ENCODE measurements at places on chromosomes 7 and 10. TPM values are rescaled to one million over a fixed set of nuclear protein-coding genes. Genes with fewer than 3 reads are reported as not detected.

DNA sequence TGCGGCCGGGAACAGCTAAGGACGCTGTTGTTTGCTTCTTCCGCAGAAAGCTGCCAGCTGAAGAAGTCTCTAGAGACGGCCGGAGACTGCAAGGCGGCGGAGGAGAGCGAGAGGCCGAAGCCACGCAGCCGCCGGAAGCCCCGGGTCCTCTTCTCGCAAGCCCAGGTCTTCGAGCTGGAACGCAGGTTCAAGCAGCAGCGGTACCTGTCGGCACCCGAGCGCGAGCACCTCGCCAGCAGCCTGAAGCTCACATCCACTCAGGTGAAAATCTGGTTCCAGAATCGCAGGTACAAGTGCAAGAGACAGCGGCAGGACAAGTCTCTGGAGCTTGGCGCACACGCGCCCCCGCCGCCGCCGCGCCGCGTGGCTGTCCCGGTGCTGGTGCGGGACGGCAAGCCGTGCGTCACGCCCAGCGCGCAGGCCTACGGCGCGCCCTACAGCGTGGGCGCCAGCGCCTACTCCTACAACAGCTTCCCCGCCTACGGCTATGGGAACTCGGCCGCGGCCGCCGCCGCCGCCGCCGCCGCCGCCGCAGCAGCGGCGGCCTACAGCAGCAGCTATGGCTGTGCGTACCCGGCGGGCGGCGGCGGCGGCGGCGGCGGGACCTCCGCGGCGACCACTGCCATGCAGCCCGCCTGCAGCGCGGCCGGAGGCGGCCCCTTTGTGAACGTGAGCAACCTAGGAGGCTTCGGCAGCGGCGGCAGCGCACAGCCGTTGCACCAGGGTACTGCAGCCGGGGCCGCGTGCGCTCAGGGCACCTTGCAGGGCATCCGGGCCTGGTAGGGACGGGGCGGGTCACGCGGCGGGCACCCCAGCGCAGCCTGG is 2.4 kb downstream of the NKX2-3 start:
- no peaks in the 10 kb centered on the region for H3K36me3 ChIP-seq
- DNase-seq, result peak; percentile 66

The EBLN1 gene
- total RNA-seq, result not detected

- H3K27ac ChIP-seq, result no peak overlapping the region
- H3K4me3 ChIP-seq, result no peak overlapping the region
- H3K36me3 ChIP-seq, result no peaks in the 10 kb centered on the region
Measured at GRCh38 chr10:57919864-57920263, 347.8 kb downstream of the IPMK start.

DNA sequence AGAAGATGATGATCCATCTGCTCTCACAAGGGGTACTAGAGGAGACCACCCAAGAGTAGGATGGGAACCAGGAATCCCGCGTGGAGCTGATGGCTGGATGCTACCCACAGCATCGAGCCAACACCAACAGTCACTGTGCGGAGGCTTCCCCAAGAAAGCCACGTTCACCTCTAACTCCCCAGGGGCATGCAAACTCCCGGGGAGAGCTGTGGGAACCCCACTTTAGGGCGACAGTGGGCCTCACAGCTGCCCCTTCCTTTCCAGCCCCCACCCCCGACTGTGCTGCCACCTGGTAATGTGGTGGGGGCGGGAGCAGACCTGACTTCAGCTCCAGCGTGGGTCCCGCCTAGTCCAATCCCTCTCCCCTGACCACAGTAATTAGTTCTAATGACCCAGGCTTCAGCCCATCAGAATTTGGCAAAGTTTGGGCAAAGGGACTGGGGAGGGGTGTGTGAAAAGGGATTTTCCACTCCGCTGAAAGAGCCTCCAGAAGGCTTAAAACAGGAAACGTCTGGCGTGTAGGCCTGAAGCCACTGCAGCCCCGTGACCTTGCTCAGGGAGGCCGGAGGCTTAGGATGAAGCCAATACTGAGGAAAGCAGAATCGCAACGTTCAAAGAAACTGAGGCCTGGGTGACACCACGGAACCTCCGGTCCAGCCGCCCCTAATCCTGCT is 20.3 kb downstream of the ASB13 start:
- no peak overlapping the region for H3K27ac ChIP-seq
- H3K4me3 ChIP-seq, result no peak overlapping the region
- DNase-seq, result no peak
- peaks cover 3% of the 10 kb centered on the region for H3K4me1 ChIP-seq
- peaks cover 24% of the 10 kb centered on the region for H3K36me3 ChIP-seq

- no peak for DNase-seq
- H3K27ac ChIP-seq, result no peak overlapping the region
- no peak overlapping the region for H3K4me3 ChIP-seq
- H3K36me3 ChIP-seq, result peaks cover 4% of the 10 kb centered on the region
Measured at GRCh38 chr7:151503902-151504714, 15.6 kb downstream of the RHEB start.

The AMZ1 gene
- not detected for total RNA-seq

The PIP gene
- not detected for total RNA-seq

GRCh38 chr10:73742454-73742734 is 1.8 kb upstream of the SEC24C start:
- H3K27ac ChIP-seq, result peak overlapping the region; percentile 100
- H3K27me3 ChIP-seq, result no peaks in the 10 kb centered on the region
- no peak overlapping the region for H3K4me3 ChIP-seq
- DNase-seq, result no peak
- H3K4me1 ChIP-seq, result peaks cover 30% of the 10 kb centered on the region

The COA1 gene
- 79.0 TPM for total RNA-seq

The PHKG1 gene
- 2.8 TPM for total RNA-seq

DNA sequence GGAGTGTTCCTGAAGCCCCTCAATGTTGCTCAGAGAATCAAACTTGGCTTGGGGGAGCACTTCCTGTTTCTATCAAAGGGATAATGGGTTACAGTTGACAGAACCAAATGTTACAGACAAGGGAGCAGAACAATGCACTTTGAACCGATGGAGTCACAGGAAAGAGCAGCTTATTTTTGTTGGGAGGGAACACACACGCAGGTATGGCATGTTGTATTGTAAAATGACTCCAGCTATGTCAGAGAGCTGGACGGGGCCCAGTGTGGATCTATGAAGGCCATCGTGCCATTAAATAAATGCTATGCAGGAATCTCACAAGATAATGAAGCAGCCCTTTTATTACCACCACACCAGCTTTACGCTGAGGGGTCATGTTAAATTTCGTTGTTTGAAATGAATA is 35.1 kb downstream of the RHOBTB1 start:
- peaks cover 10% of the 10 kb centered on the region for H3K4me1 ChIP-seq
- H3K27me3 ChIP-seq, result peaks cover 15% of the 10 kb centered on the region
- no peaks in the 10 kb centered on the region for H3K36me3 ChIP-seq
- DNase-seq, result no peak
- no peak overlapping the region for H3K4me3 ChIP-seq

DNA sequence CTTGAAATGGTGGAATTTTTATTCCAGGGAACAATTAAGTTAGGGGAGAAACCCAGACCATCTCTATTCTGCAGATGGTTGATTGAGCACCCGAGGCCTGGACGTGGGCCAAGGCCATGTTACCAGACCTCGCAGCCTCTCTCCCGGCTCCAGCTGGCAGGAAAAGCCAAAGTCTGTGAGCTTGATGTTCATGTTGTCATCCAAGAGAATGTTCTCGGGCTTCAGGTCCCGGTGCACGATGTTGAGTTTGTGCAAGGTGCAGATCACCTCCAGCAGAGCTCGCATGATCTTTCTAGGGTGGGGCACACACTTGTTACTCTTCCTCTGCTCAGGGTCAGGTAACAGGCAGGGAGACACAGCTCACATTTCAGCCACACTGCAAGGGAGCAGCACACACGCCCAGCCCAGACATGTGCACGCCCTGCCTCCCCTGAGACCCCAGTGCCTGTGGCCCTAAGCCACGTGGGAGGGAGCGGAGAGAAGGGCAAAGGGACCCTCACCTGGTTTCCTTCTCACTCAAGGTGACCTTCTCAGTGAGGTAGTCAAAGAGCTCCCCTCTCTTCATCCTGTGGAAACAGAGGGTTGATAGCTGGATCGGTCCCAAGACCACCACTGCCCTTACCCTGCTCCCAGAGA is 9.5 kb downstream of the PHKG1 start:
- no peak for DNase-seq
- H3K4me1 ChIP-seq, result no peaks in the 10 kb centered on the region
- H3K27me3 ChIP-seq, result no peaks in the 10 kb centered on the region
- H3K4me3 ChIP-seq, result no peak overlapping the region

The DDC gene
- total RNA-seq, result 0.35 TPM

The MKX gene
- not detected for total RNA-seq

The WEE2 gene
- total RNA-seq, result not detected

The PKD1L1 gene
- 0.05 TPM for total RNA-seq

The COL26A1 gene
- not detected for total RNA-seq

The TBC1D12 gene
- 0.71 TPM for total RNA-seq

DNA sequence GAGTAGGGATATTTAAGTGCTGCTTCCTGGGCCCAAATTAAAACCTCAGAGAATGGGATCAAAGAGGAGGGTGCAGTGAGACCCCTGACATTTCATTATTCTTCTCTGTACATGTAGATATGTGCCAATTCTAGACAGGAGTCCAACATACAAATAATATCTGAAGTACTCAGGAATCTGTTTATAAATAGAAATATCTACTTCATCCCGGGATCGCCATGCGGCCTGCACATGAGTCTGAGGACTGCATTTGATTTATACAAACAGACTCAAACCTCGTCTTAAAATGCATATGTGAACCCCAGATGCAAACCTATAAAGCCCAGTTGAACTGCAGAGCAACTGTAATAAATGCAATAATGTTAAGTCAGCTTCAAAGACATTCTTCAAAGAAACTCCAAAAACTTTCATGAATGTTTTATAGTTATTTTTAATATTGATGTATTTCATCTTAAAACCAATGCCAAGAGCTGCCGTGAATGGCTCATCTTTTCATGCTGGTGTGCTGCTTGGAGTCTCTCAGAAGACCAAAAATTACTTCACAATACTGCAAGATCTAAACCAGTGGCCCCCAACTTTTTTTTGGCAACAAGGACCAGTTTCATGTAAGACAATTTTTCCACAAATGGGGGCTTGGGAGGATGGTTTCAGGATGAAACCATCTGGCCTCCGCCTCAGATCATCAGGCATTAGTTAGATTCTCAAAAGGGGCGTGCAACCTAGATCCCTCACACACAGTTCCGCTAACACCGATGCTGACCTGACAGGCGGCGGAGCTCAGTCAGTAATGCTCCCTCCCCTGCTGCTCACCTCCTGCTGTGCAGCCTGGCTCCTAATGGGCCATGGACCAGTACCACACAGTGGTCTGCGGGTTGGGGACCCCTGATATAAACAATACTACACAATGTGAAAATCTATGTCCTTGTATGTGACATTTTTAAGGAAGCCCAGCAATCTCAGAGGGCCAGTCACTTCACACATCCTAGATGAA is 166.9 kb downstream of the PARD3 start:
- H3K27me3 ChIP-seq, result peaks cover 1% of the 10 kb centered on the region
- H3K4me1 ChIP-seq, result no peaks in the 10 kb centered on the region
- no peak for DNase-seq

DNA sequence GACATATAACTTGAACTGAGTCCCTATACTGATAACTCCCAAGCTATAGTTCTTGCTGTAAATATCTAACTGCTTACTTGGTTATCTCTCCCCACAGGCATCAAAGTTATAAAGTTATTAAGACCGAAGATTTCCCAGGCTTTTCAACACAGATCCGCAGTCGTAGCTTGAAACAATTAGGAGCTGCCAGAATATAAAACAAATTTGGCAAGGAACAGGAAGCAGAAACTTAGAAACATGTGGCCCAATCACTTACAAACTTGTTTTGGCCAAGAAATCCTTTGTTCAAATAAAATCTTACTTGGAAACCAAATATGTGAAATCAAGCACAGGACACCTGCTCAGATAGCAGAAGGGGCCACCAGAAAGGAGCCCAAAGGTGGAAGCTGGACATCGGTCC is 9.0 kb downstream of the SLC16A12 start:
- no peak overlapping the region for H3K4me3 ChIP-seq
- peaks cover 15% of the 10 kb centered on the region for H3K27me3 ChIP-seq
- no peak for DNase-seq
- no peaks in the 10 kb centered on the region for H3K4me1 ChIP-seq

GRCh38 chr7:47624689-47625088 is 42.8 kb upstream of the TNS3 start:
- no peak overlapping the region for H3K27ac ChIP-seq
- H3K4me3 ChIP-seq, result no peak overlapping the region
- H3K27me3 ChIP-seq, result no peaks in the 10 kb centered on the region
- no peaks in the 10 kb centered on the region for H3K36me3 ChIP-seq

The GPR22 gene
- total RNA-seq, result not detected

The ZP3 gene
- 7.4 TPM for total RNA-seq

DNA sequence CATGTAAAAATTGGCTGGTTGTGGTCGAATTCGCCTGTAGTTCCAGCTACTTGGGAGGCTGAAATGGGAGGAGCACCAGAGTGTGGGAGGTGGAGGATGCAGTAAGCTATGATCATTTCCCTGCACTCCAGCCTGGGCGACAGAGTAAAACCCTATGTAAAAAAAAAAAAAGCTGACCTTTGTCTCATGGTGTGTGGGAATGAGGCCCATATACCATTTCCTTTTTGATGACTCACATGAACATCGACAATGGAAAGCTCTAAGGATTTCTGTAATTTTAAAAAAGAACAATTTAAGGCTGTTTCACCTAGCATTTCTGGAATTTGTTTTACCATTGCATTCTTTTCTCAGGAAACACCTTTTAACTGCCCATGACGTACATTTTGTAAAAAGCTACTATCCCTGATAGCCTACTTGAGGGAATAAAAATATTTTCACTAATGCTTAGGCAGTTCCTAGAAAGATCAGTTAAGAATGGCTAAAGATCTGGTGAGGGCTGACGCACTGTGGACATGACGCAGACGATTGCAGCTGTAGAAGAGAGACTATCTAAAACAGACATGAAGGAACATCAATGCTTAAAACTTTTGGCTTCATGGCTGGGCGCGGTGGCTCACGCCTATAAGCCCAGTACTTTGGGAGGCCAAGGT is 400.6 kb upstream of the IGFBP3 start:
- no peak for DNase-seq
- H3K4me3 ChIP-seq, result no peak overlapping the region
- H3K36me3 ChIP-seq, result no peaks in the 10 kb centered on the region
- H3K27me3 ChIP-seq, result no peaks in the 10 kb centered on the region

GRCh38 chr10:115774721-115775120 is 498.3 kb downstream of the GFRA1 start:
- DNase-seq, result no peak
- H3K27me3 ChIP-seq, result no peaks in the 10 kb centered on the region
- H3K36me3 ChIP-seq, result no peaks in the 10 kb centered on the region
- no peaks in the 10 kb centered on the region for H3K4me1 ChIP-seq

GRCh38 chr10:113965077-113965476 is 78.6 kb upstream of the ADRB1 start:
- no peak overlapping the region for H3K4me3 ChIP-seq
- peaks cover 25% of the 10 kb centered on the region for H3K4me1 ChIP-seq
- peaks cover 14% of the 10 kb centered on the region for H3K27me3 ChIP-seq
- no peak overlapping the region for H3K27ac ChIP-seq

All from activated CD4-positive, alpha-beta T cell treated with anti-CD3 and anti-CD28 coated beads, Interleukin-2, amount 10 ng/mL, durations not matched to agents 24 days and 14 days (primary cell).